Bronchial smooth muscle cell (primary cell): ENCODE measurements at places on chromosomes 2 and 18. TPM values are rescaled to one million over a fixed set of nuclear protein-coding genes. Genes with fewer than 3 reads are reported as not detected.

The RBKS gene
- 2.7 and 3.9 TPM in 2 replicates for total RNA-seq

The ACMSD gene
- not detected in 2 replicates for total RNA-seq

The L3MBTL4 gene
- under 0.01 and 0.16 TPM in 2 replicates for total RNA-seq

The HOXD11 gene
- total RNA-seq = not detected in 2 replicates

The LAMA3 gene
- total RNA-seq = 4.9 and 11.2 TPM in 2 replicates

The TUBA4B gene
- total RNA-seq = under 0.01 TPM in 1 of 2 replicates, not detected in the other

The SULT6B1 gene
- not detected in 2 replicates for total RNA-seq

The YIPF4 gene
- 12.1 and 13.1 TPM in 2 replicates for total RNA-seq

The CRYGD gene
- not detected in 2 replicates for total RNA-seq

The RTP5 gene
- not detected in 2 replicates for total RNA-seq

The ST8SIA5 gene
- 0.16 TPM in 1 of 2 replicates, not detected in the other for total RNA-seq

The LRRTM4 gene
- total RNA-seq = 0.16 TPM in 1 of 2 replicates, not detected in the other

The CROCC2 gene
- total RNA-seq = 0.26 and 0.63 TPM in 2 replicates

The ZNF519 gene
- total RNA-seq = 1.5 and 2.4 TPM in 2 replicates

The KIF5C gene
- total RNA-seq = 0.16 and 0.26 TPM in 2 replicates

The RAD51AP2 gene
- not detected in 2 replicates for total RNA-seq

The SF3B6 gene
- 129 and 151 TPM in 2 replicates for total RNA-seq

The TFPI gene
- 103 and 147 TPM in 2 replicates for total RNA-seq

The IL1RL2 gene
- total RNA-seq = 1.9 and 2.2 TPM in 2 replicates

The FMNL2 gene
- 18.8 and 31.8 TPM in 2 replicates for total RNA-seq

The SCYGR4 gene
- total RNA-seq = not detected in 2 replicates

The NT5C1B gene
- total RNA-seq = not detected in 2 replicates

The LRRC30 gene
- not detected in 2 replicates for total RNA-seq

The DAW1 gene
- total RNA-seq = 0.16 TPM in 1 of 2 replicates, not detected in the other

The ITGB6 gene
- total RNA-seq = 0.09 TPM in 1 of 2 replicates, not detected in the other

The PROKR1 gene
- not detected in 2 replicates for total RNA-seq

The PREPL gene
- 30.3 and 31.2 TPM in 2 replicates for total RNA-seq

The MEP1B gene
- not detected in 2 replicates for total RNA-seq

The CDKL4 gene
- total RNA-seq = 2.7 and 4.3 TPM in 2 replicates

The ZNF396 gene
- total RNA-seq = 1.4 and 2.2 TPM in 2 replicates

The B4GALT6 gene
- total RNA-seq = 0.77 and 2.8 TPM in 2 replicates

The GCG gene
- total RNA-seq = not detected in 2 replicates

The NEU2 gene
- total RNA-seq = not detected in 2 replicates

The FAM168B gene
- 60.0 and 73.8 TPM in 2 replicates for total RNA-seq

The UBXN4 gene
- 47.8 and 61.6 TPM in 2 replicates for total RNA-seq

The COPS8 gene
- total RNA-seq = 77.4 and 91.4 TPM in 2 replicates

The STRN gene
- 10.1 and 11.7 TPM in 2 replicates for total RNA-seq

The CCDC148 gene
- 0.60 and 0.63 TPM in 2 replicates for total RNA-seq

The CFC1 gene
- not detected in 2 replicates for total RNA-seq

The KIDINS220 gene
- total RNA-seq = 77.1 and 84.4 TPM in 2 replicates

The SPATA3 gene
- not detected in 2 replicates for total RNA-seq

The UGT1A5 gene
- not detected in 2 replicates for total RNA-seq

The ERFE gene
- 0.32 and 1.3 TPM in 2 replicates for total RNA-seq

The AQP12A gene
- total RNA-seq = not detected in 2 replicates

The CD226 gene
- 0.16 and 0.34 TPM in 2 replicates for total RNA-seq

The EVA1A gene
- total RNA-seq = 5.8 and 19.2 TPM in 2 replicates

The SLC5A7 gene
- not detected in 2 replicates for total RNA-seq

The HOXD9 gene
- not detected in 2 replicates for total RNA-seq

The CHRND gene
- not detected in 2 replicates for total RNA-seq

The KIF3C gene
- total RNA-seq = 10.2 and 13.2 TPM in 2 replicates

The PSD4 gene
- 0.17 and 1.6 TPM in 2 replicates for total RNA-seq
